ENCODE measurements at places on chromosomes 4 and X.

DNA sequence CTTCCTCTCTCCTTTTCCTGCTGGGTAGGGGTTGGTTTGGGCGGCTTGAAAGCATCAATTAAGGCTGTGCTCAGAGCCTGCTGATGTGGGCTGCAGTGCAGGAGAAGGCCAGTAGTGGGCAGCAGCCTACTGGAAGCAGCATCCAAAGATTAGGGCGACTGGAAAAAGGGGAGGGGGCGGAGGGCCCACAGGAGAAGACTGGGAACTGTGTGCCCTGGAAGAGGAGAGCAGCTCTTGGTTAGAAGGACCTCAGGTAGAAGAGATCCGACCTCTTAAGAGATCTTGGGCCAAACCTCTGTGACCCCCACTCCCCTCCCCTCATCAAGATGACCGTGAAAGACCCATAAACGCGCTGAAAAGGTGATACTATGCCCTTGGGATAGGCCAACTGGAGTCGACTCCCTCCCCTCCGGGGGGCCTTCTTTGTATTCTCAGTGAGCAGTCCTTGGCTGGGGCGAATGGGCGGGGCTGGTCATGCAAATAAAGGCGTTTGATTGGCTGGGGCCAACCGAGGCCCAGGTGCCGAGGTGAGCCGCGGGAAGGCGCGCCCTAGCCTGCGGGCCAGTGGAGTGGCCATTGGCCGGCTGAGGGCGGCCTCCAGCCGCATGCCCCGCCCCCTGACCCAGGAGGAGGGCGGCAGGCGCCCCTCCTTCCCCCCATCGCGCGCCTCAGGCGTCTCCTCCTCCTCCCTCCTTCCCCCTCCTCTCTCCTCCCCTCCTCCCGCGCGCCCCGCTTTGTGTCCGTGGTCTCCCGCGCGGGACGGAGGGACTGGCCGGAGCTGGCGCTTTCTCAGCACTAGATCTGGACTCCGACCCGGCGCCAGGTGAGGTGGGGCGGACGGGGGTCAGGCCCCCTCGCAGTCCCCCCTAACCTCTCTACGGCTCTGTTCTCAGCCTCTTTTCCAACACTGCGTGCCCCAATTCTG, 10.1 kb downstream of the DLG3 start:
- DNase-seq, result peak; percentile 88

DNA sequence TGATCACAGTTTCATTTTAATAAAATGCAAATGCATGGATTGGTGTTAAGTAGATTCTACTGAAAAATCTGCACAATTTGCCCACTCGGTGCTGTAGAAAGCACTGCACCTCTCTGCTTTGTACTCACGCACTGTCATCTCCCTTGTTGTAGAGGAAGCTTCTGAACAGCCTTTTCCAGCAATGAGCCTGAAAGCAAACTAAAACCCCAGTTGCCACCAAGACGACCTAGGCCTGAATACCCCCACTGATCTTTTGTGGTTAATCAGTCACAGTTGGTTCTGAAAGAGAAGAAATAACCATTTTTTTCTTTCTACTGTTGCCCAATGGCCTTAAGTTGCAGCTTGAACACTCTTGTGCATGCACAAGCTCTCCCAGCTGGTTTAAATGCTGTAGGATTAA, 229.8 kb downstream of the NLGN4X start:
- no peak for DNase-seq

DNA sequence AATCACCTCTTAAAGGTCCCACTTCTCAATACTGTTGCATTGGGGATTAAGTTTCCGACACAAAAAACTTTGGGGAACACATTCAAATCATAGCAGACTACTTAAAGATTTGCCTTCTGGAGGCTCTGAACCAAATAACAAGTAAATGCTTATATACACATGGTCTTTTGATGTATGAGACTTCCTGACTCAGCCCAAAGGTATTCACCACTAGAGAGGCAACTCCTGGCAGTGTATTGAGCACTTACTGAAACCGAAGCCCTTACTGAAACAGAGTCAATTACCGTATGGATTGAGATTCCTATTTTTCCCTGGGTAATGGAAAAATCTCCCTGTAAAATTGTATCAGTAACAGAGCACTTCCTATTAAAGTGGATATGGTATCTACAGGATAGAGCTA, 45.4 kb downstream of the ZCCHC13 start:
- DNase-seq, result no peak

DNA sequence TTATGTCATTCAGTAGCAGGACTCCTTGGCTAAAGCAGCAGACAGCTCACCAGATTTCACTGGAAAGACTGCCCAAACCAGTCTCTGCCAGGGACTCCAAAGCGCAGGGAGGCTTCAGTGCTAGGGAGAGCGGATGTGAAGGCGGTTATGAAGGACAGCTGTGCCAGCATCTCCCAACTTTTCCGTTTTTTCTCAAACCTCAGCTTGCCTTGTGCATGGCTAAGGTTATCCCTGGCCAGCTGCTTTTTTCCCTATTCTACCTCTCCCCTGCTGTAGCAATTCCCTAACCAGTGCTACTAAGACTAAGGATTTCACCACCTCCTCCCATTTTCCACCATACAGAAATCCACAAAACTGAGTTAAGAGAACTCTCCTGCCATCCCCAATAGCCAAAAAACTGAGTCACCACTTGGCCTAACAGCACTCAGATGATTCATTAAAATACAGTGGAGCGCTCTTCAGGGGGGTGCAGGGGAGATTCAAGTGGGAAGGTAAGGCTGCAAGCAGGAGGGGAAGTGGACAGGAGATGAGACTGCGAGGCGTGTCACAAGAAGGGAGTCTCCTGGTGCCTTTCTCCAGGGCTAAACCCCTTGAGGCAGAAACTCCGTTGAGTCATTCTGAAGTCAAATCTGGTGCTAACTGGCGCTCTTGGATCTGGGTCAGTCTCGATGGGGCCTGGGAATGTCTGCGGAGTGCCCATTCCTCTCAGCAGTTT, 90.7 kb downstream of the PALLD start:
- DNase-seq, result no peak

DNA sequence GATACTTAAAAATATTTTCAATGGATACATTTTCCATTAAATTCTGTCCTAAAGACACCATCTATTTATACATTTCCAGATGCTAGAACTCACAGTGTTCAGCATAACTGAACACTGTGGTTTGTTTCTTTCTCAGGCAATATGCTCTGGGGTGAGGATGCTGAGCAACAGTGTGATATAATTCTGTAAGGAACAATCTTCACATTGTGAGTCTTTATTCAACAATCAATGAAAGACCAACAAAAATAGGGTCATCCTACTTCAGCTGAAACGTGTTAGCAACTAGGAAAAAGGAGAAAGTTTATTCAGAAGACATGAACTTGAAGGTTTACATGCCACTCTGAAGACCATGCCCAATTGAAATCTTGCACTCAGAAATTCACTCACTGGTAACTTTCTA, 284.8 kb downstream of the UNC5C start:
- no peak for DNase-seq

DNA sequence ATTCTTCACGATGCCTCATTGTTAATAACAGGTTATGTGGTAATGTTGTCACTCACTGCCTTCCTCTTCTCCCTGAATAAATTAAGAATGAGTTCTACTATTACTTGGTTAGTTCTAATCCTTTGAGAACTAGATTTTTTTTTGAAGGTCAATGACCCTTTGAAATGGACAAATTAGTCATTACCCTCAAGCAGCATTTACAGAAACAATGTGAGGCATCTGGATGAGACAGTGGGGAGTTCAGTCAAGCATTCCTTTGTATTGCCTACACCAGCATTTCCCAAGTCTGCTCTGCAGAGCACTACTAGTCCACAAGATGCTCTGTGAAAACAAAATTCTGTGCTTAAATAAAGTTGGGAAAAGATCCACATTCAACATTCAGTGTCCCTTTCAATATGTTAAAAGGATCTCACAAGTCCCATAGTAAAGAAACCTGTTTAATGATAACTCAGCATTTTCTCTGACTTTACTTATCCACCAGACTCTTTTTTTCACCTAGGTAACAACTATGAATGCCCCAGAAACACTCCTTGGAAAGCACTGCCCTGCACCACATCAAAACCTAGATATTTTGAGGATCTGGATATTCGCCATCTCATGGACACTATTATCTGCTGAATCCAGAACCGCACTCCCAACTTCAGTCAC, 60.6 kb downstream of the CHRDL1 start:
- no peak for DNase-seq

DNA sequence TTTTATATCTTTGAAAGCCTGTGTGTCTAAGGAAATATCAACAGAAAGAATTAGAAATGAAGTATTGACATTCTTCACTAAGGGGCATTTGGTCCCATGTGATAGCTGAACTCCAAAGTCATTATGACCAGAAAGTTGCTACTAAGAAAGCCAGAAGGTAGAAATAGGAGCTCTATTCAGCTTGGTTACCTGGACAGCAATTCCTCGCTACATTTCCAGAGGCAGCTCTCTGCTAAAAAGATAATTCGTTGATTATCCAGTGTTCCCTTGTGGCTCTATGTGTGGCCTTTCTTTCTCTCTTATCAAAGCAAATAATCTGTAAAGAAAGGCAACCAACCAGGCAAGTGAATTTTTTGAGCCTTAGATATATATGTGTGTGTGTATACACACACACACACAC, 341.3 kb downstream of the ADGRL3 start:
- DNase-seq, result no peak

DNA sequence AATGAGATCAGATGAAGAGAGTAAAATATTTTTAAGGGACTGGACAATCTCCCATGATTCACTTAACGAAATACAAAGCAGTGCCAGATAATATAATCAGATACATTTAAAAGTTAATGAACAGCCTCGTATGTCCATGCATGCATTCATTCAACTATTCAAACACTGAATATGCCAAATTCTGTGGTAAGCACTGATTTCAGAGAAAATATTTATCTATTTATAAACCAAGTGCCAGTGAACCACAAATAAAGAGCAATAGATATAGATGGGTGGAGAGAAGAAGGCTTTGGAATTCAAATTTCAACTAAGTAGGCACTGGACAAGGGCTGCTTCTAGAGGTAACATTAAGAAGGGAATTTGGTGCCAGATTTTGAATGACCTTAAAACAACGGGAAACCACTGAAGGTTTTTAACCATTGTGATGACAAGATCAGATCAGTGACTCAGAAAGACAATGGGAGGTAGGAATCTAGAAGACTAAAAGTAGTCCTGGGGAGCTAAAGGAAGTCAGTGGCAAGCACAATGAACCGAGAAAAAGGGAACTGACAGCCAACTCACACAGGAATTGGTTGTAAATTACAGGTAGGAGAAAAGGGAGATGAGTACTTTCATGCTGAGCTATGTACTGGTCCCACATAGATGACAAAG, 14.2 kb downstream of the ELOVL6 start:
- no peak for DNase-seq

- no peak for DNase-seq
Measured at GRCh38 chrX:68387776-68388175, 45.5 kb downstream of the OPHN1 start.

- no peak for DNase-seq
Measured at GRCh38 chr4:10364194-10364593, 93.0 kb downstream of the ZNF518B start.

DNA sequence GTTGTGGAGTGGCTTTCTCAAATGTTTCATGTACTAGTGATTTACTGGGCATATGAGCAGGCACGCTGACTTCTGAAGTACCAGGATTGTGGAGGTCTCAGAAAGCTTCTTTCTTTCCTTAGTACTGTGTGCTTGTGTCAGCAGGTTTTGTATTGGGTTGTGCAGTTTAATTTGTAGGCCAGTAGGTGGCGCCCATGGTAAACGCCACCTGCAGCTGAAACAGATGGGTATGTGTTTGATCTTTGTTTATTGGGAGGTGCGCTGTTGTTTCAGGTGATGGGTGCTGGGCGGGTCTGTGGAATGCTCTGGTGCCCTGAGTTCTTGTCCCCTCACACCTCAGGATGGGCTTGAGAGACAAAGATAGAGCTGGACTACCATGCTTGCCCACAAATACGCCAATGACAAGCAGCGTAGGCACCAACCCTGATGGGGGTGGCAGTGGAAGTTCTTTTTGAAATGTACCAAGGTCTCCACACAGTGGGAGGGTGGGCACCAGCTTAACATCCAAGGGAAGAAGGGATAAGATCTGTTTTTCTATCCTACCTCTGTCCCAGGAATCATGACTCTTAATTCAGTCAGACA, 141.5 kb downstream of the RPS6KA6 start:
- DNase-seq, result no peak

DNA sequence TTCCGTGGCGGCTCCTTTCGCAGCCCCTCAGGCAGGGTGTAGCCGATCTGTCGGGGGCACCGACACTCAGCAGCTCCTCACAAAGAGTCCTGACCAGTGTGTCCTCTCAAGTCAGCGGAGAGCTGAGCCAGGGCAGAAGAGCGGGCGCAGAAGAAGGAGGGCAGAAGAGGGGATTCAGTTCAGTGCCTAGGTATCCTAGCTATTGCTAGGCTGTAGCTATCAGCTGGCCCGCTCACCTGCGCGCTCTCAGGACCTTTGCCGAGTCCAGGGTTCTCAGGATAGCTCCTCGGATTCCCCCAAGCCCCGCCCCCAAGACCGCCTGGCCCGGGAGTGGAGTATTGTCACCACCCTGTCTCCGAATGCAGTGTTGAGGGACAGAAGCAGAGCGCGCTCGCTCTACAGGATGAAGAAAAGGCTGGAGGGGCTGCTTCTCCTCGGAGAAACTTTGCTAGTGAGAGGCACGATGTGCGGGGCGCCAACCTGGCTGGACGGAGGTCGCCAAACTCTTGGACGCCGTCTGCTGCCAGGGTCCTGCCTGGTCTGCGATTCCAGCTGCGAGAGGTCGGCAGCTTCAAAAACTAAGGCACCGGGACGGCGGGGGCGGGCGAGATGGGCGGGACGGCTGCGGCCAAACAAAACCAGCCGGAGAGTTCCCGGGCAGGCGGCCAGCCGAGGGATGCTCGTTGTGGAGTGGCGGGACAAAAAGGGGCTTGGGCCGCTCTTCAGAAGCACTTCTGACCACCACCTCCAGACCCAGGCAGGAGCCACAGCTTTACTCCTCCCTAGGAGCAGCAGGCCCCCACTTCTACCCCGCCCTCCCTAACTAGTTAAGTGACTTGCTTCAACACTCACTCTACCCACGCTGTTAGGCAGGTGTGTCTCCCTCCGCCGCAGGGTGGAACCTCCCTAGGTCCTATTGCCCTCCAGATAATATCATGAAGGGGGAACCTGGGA, at the start of gene XKRX:
XKRX (minus strand) TSS at position 258 of the 954 bp plus-strand sequence. CDS start 613 bp downstream, outside the sequence.
- peak; percentile 6 for DNase-seq

- no peak for DNase-seq
Measured at GRCh38 chrX:150572206-150572605, 3.8 kb downstream of the MTM1 start.

DNA sequence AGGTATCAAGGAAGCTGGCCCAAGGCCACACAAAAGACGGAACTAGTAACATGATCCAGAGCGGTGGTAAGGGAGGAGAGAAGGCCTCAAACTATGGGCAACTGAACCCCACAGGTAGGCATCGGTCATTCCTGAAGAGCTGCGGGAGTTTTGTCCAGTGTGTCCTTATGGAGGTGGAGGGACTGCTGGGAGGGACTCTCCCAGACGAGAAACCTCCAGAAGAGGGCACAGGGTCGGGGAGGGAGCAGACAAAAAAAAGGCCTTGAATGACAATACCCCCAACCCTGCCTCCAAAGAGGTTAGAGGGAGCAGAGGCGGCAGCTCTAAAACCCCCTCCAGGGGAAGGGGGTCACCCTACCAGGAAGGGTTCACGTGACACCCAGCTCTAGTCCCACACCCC, 6.5 kb downstream of the PQBP1 start:
- DNase-seq, result no peak

GRCh38 chr4:15378062-15378461, 49.8 kb upstream of the C1QTNF7 start:
- DNase-seq, result no peak

- DNase-seq, result no peak
Measured at GRCh38 chr4:110475881-110476818, at the start of gene ENPEP. ENPEP (plus strand) TSS chr4:110476155; CDS start chr4:110476415, 260 bp downstream.

- no peak for DNase-seq
Measured at GRCh38 chrX:139795196-139795595, 87.2 kb upstream of the MCF2 start.

- DNase-seq, result no peak
Measured at GRCh38 chrX:45344594-45344993, 143.9 kb upstream of the DIPK2B start.

GRCh38 chr4:161696944-161697343, 466.9 kb downstream of the FSTL5 start:
- DNase-seq, result no peak

All from NCI-H774 (cell line).